ENCODE measurements at places on chromosomes 2 and 18. TPM values are rescaled to one million over a fixed set of nuclear protein-coding genes. Genes with fewer than 3 reads are reported as not detected.

DNA sequence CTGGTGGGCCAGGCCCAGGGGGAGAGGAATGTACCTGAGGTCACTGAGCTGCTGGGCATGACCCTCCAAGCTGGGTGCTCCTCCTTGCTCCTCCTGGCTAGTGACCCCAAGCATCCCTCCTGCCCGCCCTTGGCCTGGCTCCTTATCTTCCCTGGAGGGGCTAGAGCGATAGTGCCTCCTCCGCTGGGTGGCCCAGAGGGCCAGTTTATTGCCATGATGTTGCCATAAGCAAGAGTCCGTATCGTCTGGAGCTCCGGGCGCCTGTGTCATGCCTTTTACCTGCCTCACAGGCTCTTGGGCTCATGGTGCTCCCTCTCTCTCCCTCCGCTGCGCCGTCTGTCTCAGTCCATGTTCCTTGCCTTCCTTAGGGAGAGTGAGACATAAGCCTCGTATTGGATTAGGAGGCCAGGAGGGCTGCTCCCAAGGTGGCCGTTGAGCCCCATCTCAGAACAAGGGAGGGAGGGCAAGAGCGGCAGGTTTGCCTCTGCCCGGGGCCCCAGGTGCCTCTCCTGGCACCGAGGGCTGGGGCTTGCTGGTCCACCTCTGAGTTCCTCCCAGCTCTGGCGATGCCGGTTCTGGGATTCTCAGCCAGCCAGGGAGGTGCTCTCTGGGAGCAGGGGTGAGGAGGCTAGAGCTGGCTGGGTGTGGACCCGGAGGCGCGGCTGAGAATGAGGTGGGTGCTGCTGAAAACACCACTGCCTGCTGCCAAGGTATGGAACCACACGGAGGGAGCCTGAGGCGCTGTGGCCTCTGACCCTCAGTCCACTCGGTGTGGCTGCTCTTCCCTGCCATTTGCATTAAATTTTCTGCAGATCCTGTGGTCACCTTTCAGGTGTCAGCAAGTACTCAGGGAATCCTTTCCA lies 22.6 kb downstream of the KCNIP3 start:
- DNase-seq, result no peak

- DNase-seq, result peak; percentile 93
These were observed 257.7 kb downstream of the PTGR3 start for GRCh38 chr18:74951165-74951760.

GRCh38 chr2:129800686-129801085 lies 178.8 kb upstream of the RAB6C start:
- DNase-seq, result no peak

DNA sequence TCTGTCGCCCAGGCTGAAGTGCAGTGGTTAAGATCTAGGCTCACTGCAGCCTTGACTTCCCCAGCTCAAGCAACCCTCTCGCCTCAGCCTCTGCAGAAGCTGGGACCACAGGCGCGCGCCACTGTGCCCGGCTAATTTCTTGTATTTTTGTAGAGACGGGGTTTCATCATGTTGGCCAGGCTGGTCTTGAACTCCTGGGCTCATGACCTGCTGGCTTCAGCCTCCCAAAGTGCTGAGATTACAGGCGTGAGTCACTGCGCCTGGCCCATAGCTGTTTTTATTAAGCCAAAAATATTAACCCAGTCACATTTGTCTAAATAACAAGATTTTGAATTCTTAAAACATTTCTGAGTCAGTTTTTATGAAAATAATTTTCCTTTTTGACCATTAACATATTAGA lies 6.3 kb upstream of the SFT2D3 start:
- DNase-seq, result no peak

DNA sequence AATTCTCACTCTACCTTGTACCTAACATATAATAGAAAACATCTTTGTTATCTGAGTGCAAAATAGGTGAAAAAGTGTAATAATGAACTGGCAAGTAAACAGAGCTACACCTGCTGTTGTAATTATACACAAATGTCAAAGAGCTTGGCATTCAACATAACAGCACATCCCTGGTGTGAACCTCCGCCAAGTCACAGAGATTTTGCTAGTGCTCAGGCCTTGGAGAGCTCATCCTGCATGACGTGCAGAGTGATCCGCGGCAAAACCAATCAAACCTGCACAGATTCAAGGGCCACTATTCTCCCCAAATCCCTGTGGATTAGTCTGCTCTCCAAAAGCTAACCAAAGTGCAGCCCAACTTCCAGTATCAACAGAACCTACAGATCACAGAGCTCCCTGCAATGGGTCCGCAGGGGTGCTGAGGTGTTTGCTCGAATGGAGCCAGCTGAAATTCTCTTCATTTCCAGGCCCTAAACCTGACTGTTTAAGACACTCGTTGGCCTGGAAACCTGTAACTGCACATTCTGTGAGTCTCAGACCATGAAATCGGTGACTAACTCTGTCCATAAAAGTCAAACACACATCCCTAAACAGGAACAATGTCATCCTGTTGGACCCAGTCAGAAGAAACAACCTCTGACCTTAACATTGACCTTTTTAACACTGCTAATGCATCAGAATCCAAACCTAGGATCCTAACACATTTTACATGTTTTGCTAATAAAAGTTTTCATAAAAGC lies 111.8 kb downstream of the EPB41L3 start:
- DNase-seq, result no peak

GRCh38 chr2:1675633-1676032 lies 68.7 kb downstream of the PXDN start:
- peak; percentile 90 for DNase-seq

DNA sequence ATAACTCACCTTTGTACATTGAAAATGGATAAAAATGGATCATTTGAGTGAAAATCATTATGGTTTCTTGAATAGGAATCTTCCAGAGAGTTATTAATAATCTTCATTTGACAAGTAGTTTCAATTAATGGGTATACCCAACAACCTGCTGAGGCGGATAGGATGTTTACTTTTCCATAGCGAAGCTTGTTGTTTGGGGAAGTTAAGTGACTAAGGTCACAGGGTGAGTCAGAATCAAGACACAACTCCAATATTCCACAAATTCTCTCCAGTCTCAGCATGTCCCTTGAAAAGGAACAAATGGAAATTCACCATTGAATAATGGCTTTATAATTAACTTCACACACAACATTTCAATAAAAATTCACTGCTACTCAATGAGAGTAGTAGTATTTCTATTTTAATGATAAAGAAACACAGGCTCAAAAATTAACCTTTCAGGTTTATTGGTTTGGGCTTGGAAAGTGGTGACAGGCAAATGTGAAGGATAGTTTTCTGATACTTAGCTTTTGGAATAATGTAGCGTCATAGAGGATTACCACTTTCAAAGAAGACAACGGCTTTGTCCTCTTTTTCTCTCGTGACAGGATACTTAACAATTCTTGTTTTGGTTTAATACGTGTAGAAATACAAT lies 211.3 kb downstream of the GPD2 start:
- DNase-seq, result no peak

- no peak for DNase-seq
These were observed 30.5 kb downstream of the OLA1 start for GRCh38 chr2:174217869-174218268.

- no peak for DNase-seq
These were observed 73.8 kb downstream of the CLHC1 start for GRCh38 chr2:55158111-55158814.

DNA sequence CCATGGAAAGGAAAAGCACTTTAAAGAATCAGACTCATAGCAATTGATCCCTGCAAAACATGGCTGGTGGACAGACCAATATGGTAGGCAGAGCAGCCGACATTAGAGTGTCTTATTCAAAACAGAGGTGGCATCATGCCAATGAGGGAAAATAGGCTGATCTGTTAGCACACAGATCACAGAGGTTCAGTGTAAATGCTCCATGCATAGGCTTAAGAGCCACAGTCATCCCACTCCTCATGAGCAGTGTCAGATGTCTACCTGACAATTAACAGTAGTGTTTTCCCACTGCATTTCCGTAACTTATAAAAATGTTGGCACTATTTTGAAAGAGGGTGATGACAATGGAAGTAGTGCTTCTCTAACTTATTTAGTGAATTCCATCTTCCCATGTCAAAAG lies 86.7 kb downstream of the SPATS2L start:
- DNase-seq, result no peak

- DNase-seq, result no peak
These were observed 16.7 kb downstream of the ZEB2 start for GRCh38 chr2:144503242-144503641.

DNA sequence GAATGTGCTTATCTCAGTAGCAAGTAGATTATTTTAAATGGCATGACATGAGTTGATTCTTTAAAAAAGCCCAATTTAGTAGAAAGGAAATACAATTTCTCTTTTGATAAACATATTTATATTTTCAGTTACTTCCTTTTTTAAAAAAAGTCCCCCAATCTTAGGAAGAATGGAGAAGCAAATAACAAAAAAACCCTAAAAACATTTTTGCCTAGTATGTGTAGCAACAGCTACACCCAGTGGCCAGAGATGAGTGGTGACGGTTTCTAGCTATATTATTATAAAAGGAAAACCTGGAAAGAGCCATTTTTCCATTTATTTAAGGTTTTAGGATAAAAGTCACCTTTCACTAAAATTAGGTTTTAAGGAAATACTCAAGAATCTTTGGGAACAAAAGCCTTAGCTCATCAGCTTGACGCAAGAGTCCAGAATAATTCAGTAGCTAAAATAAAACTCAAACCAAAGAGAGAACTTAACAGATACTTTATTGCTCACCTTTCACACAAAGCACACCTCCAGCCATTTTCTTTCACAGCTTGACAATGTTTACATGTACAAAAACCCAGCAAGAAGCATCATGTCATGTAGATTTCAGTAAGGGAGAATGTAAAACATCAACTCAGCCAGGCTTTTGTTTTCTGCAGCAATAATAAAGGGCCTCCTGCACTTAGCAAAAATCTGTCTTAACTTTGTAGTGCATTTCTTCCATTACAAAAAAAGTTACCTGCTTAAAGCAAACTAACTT lies 15.7 kb downstream of the FAM98A start:
- no peak for DNase-seq

- no peak for DNase-seq
These were observed 14.0 kb downstream of the DYM start for GRCh38 chr18:49446481-49446880.

DNA sequence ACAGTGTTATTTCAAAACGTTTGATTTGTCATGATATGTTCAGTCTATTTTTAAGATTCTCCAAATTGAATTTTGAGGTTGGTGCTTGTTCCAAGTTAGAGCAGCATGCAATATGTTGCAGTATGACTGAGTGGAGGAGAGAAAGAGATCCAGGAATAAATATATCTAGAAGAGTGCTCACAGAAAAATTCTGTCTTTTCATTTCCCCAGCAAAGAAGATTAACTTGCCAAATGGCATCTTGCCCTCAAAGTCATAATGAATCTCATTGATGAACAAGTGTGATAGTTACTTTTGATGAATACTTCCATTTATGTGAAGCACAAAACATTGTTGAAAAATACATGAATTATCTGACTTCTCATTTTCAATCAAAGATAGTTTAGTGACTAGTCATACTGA lies 95.9 kb downstream of the KCNJ3 start:
- no peak for DNase-seq

DNA sequence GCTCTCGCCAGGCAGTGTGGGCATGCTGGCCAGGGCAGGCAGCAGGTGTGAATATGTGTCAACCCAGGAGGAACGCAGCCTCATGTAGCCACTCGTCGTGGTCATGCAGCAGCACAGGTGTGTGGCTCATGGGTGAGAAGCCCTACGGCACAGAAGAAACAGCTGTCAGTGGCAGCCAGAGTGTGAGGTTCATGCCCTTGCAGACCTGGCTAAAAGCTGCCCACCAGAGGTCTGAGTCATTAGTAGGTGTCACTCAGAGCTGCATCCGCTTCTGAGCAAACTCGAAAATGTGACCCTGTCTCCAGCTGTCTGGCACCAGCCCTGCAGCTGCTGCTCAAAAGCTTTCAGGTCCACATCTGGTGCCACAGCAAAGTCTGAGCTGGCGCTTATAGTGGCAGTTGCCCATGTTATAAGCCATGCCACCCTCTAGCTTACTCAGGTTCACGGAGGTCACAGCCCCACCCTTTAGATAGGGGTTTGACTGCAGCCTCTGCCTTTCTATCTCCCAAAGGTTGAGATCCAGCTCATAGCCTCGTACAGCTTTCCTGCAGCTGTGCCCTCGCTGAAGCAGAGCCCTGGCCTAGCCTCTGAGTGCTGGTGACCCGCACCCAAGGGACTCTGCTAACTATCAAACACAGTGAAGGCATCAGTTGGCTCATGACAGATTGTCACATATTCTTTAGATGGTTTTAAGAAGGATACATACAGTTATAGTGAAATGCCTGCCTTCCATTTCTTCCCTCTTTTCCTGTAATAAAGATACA lies 195.0 kb downstream of the CCDC102B start:
- DNase-seq, result no peak

GRCh38 chr18:68354176-68354575 lies 360.7 kb downstream of the TMX3 start:
- no peak for DNase-seq

DNA sequence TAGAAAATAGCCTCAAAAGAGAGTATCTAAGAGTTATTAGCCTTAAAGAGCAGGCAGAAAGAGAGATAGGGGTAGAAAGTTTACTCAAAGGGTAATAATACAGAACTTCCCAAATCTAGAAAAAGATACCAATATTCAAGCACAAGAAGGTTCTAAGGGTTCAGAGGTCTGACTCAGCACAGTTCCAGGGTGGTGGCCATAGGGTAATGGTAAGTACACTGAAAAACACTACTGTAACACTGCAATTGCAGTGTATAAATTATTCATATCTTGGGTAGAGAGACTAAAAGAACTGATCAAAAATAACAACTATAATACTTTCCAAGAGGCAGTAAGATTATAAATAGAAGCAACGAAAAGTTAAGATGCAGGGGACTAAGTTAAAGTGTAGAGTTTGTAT lies 115.2 kb downstream of the ROCK1 start:
- DNase-seq, result no peak

DNA sequence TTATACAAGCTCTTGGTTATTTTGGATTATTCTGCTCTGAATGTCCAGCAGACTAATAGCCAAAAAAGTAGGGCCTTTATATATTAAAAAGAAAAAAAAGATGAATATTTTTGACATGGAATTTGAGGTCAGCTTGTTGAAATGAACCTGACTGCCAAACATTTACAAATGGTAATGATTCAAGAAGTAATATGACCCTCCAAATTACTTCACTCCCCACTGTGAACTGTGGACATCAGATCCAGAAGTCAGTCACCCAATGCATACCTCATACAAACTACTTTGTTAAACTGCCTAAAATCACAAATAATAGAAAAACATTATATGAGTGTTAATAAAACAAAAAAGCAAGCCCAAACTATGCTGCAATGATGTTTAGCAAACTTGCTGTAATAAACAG lies 10.0 kb downstream of the EPG5 start:
- DNase-seq, result peak; percentile 32

- DNase-seq, result no peak
These were observed 49.3 kb downstream of the GREB1 start for GRCh38 chr2:11582862-11583752.

CACNB4 gene
- 0.19 TPM for polyA plus RNA-seq

CRYGC gene
- not detected for polyA plus RNA-seq

RGPD4 gene
- not detected for polyA plus RNA-seq

STAT4 gene
- polyA plus RNA-seq, result 1.3 TPM

QPCT gene
- 11.2 TPM for polyA plus RNA-seq

ITGA6 gene
- polyA plus RNA-seq, result 14.8 TPM

NAT8 gene
- polyA plus RNA-seq, result not detected

ZNF396 gene
- 0.78 TPM for polyA plus RNA-seq

ALLC gene
- polyA plus RNA-seq, result not detected

GKN2 gene
- not detected for polyA plus RNA-seq

CPO gene
- 0.12 TPM for polyA plus RNA-seq

STPG4 gene
- 0.14 TPM for polyA plus RNA-seq

SLC9A2 gene
- polyA plus RNA-seq, result not detected

All from AG04450 (cell line).